ENCODE measurements at places on chromosomes 7 and 10.

GRCh38 chr10:132450466-132450824, 53.4 kb downstream of the PWWP2B start:
- no peak for DNase-seq
- H3K27me3 ChIP-seq = no peaks in the 10 kb centered on the region
- H3K27ac ChIP-seq = peak overlapping the region; percentile 33
- H3K36me3 ChIP-seq = no peaks in the 10 kb centered on the region

- H3K27me3 ChIP-seq = peaks cover 11% of the 10 kb centered on the region
- peak overlapping the region; percentile 83 for H3K27ac ChIP-seq
- peaks cover 6% of the 10 kb centered on the region for H3K4me1 ChIP-seq
- H3K4me3 ChIP-seq = no peak overlapping the region
- no peak for DNase-seq
Measured at GRCh38 chr7:134777908-134778580, 1.4 kb upstream of the CALD1 start.

DNA sequence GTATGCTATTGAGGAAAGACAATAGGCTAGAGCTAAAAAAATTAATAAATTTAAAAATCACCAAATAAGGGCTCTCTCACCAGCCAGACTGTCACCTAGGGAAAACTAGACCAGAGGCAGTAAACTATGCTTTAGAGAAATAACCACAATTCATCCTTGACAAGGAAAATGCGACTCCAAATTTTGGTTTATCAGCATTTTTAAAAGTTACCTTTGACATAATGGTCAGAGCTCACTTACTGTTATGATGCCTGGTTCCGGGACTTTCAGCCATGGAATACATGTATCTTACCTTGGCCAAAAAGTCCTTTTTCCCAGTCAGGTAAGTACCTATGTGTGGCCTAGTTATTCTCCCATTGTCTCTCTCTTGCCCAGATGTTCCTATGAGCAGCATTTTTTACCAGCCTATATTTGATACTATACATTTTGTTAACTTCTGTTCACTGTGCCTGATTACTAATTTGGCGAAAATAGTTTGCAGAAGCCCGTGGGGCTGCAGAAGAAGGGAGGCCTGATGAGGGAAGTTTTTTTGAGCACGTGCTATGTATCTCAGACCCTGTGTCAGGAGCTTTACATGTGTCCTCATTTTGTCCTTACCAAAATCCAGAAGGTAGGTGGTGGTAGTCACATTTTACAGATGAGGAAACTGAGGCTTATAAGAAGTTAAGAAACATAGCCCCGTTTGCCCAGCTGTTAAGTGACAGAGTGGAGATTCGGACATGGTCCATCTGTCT, 149.7 kb downstream of the CELF2 start:
- no peak for DNase-seq
- H3K27me3 ChIP-seq = peaks cover 7% of the 10 kb centered on the region
- H3K4me1 ChIP-seq = peaks cover 8% of the 10 kb centered on the region
- peak overlapping the region; percentile 41 for H3K4me3 ChIP-seq
- no peaks in the 10 kb centered on the region for H3K36me3 ChIP-seq

DNA sequence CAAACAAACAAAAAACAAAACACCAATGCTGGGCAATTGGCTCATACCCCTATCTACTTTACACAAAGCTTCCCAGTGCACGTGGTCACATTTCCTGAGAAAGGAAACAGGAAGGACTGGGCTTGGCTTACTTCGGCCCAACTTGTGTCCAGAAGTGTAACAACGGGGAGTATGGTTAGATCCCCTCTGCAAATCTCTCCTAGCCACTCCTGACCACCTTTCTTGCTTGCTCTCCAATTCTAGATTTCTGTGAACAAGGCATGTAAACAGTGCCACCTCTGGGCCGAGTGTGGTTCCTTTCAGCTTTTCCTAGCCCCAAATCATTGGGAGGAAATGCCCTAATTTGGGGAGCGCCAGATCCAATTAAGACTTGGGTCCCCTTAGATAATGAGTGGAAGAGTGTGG, 21.0 kb upstream of the FRAT2 start:
- no peaks in the 10 kb centered on the region for H3K27me3 ChIP-seq
- no peak for DNase-seq
- no peak overlapping the region for H3K27ac ChIP-seq
- H3K4me3 ChIP-seq = no peak overlapping the region
- no peaks in the 10 kb centered on the region for H3K36me3 ChIP-seq

DNA sequence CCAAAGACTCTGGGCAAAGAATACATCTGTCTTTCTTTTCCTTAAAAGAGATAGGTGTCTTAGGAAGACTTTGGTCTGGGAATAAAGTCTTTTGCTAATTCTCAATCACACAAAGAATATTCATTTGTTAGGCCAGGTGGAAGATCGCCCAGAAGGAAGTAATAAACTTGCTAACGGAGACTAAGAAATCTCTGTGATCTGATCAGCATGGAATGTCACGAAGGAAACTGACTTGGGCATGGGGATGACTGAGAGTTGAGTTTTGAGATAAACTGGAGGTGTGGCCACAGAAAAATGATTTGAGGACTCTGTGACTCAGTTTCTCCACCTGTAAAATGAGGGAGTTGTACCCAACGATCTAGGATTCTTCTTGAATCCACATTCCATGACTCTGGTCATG, 161.1 kb upstream of the SVIL start:
- no peak overlapping the region for H3K4me3 ChIP-seq
- no peaks in the 10 kb centered on the region for H3K4me1 ChIP-seq
- H3K36me3 ChIP-seq = no peaks in the 10 kb centered on the region

DNA sequence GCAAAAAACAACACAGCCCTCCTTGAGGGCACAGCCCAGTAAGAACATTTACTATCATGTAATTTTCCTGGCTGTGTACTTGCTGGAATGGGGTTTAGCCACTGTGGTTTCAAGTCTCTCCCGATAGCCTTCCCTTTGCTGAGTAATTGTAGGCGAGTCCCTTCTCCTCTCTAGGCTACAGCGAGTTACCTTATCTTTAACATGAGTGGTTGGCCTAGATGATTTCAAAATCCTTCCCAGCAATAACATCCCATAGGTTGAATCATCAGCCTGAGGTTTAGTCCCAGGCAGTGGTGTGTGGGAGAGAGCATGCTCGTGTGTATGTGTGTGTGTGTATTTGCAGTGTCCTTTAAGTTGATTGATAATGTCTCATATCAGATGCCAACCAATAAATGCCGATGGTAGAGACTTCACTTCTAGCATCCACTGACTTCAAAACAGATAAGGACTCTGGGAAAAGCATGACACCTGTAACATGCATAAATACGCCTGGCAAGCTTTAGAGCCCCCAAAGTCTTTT, 142.9 kb upstream of the ZMIZ1 start:
- no peak overlapping the region for H3K4me3 ChIP-seq
- no peak for DNase-seq
- H3K27ac ChIP-seq = no peak overlapping the region
- H3K4me1 ChIP-seq = no peaks in the 10 kb centered on the region
- no peaks in the 10 kb centered on the region for H3K36me3 ChIP-seq

- DNase-seq = no peak
- H3K27ac ChIP-seq = no peak overlapping the region
- H3K4me1 ChIP-seq = no peaks in the 10 kb centered on the region
- H3K36me3 ChIP-seq = no peaks in the 10 kb centered on the region
- no peak overlapping the region for H3K4me3 ChIP-seq
Measured at GRCh38 chr10:75987616-75988015, 556.2 kb downstream of the LRMDA start.

DNA sequence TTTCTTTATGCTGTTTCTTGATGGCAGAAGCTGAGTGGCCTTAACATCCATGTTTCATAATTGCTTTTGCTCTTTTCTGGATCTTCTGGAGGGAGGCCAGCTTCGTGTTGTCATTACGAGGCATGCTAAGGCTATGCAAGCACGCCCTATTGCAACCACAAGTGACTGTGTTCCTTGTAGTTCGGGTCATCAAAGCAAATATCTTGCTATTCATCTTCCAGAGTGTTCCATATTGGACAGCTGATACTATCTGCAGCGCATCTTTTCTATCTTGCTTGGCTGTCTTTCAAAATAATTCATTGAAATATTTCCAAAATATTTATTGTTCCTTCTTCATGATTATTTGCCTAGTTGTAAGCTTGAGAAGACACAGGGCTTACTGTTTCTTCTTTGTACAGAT, 5.0 kb downstream of the EPHB6 start:
- H3K4me1 ChIP-seq = peaks cover 13% of the 10 kb centered on the region
- no peak overlapping the region for H3K27ac ChIP-seq
- peaks cover 12% of the 10 kb centered on the region for H3K27me3 ChIP-seq
- DNase-seq = peak; percentile 38
- no peaks in the 10 kb centered on the region for H3K36me3 ChIP-seq
- H3K4me3 ChIP-seq = no peak overlapping the region

DNA sequence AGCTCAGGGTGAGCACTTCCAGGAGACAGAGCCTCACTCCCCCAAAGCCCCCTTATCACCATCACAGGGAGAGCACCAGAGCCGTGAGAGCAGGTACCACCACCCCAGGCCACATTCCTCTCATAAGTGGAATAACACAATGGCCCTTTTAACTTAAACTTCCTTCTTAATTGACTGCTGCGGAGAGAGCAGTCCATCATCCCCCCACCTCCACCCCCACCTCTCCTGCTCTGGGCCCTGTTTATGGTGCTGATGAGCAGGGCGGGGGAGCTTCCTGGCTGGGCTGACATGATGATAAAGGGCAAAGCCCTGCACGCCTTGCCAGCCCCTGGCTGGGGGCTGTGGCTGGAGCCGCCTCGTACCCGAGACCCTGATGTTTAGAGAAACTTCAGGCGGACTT, 81.4 kb upstream of the PODXL start:
- H3K27ac ChIP-seq = no peak overlapping the region
- no peaks in the 10 kb centered on the region for H3K27me3 ChIP-seq
- H3K36me3 ChIP-seq = no peaks in the 10 kb centered on the region
- no peak overlapping the region for H3K4me3 ChIP-seq
- DNase-seq = no peak

DNA sequence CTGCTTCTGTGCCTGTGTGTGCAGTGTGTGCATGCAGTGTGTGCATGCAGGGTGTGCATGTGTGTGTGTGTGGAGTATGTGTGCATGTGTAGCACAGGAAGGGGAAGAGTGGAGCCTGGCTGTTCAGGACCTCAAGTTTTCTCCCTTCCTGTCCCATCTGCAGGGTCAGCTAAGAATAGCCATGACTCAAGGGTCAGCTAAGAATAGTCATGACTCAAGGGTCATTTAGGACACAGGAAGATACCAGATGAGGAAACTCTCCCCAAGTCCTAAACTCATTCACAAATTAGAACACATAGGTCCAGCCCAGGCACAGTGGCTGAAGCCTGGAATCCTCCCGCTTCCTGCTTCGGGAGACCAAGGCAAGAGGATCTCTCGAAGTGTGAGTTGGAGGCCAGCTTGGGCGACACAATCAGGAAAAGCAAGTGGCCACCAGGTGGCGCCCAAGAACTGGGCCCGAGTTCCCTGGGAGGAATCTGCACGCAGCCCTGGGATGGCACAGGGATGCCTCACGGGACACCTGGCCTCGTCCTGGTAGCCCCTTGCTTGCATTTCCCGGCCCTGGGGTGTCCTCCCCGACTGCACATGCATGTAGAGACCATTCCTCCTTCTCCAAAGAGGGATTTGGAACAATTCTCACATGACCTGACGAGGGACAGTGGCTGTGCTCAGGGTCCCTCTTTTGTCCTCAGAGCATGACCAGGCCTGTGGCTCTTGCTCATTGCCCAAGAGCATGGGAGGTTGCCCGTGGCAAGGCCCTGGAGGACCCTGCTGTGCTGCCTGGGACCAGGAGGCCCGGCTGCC, 21.4 kb upstream of the VOPP1 start:
- H3K4me3 ChIP-seq = no peak overlapping the region
- no peaks in the 10 kb centered on the region for H3K36me3 ChIP-seq
- DNase-seq = peak; percentile 60
- H3K27ac ChIP-seq = no peak overlapping the region

- H3K27me3 ChIP-seq = no peaks in the 10 kb centered on the region
- no peak overlapping the region for H3K4me3 ChIP-seq
- peak; percentile 65 for DNase-seq
- no peaks in the 10 kb centered on the region for H3K36me3 ChIP-seq
- no peak overlapping the region for H3K27ac ChIP-seq
Measured at GRCh38 chr7:83267141-83267631, 104.5 kb upstream of the PCLO start.

GRCh38 chr7:112224186-112224585, 17.7 kb downstream of the ZNF277 start:
- no peaks in the 10 kb centered on the region for H3K27me3 ChIP-seq
- no peak overlapping the region for H3K27ac ChIP-seq
- H3K4me3 ChIP-seq = no peak overlapping the region
- DNase-seq = no peak
- no peaks in the 10 kb centered on the region for H3K4me1 ChIP-seq
- no peaks in the 10 kb centered on the region for H3K36me3 ChIP-seq

- no peaks in the 10 kb centered on the region for H3K27me3 ChIP-seq
- peaks cover 17% of the 10 kb centered on the region for H3K4me1 ChIP-seq
- peak overlapping the region; percentile 81 for H3K4me3 ChIP-seq
- DNase-seq = no peak
- H3K36me3 ChIP-seq = no peaks in the 10 kb centered on the region
Measured at GRCh38 chr10:87862679-87863052, 667 bp downstream of the KLLN start.
